Urinary bladder (tissue), 4 donors: ENCODE measurements at places on chromosomes 13 and 19. TPM values are rescaled to one million over a fixed set of nuclear protein-coding genes. Genes with fewer than 3 reads are reported as not detected.

ZNF835 gene
- polyA plus RNA-seq = 4.1 TPM

ZNF93 gene
- 5.8 TPM for polyA plus RNA-seq

- no peak for DNase-seq
Measured at GRCh38 chr19:20612711-20613316, 47.2 kb upstream of the ZNF737 start.

- no peak for DNase-seq
Measured at GRCh38 chr19:29665826-29666577, 741 bp downstream of the PLEKHF1 start.

METTL21C gene
- polyA plus RNA-seq = not detected

- DNase-seq = no peak
Measured at GRCh38 chr19:12711187-12711586, 12.5 kb downstream of the TNPO2 start.

- no peak for DNase-seq
Measured at GRCh38 chr13:32829269-32829668, 187.0 kb upstream of the KL start.

DNA sequence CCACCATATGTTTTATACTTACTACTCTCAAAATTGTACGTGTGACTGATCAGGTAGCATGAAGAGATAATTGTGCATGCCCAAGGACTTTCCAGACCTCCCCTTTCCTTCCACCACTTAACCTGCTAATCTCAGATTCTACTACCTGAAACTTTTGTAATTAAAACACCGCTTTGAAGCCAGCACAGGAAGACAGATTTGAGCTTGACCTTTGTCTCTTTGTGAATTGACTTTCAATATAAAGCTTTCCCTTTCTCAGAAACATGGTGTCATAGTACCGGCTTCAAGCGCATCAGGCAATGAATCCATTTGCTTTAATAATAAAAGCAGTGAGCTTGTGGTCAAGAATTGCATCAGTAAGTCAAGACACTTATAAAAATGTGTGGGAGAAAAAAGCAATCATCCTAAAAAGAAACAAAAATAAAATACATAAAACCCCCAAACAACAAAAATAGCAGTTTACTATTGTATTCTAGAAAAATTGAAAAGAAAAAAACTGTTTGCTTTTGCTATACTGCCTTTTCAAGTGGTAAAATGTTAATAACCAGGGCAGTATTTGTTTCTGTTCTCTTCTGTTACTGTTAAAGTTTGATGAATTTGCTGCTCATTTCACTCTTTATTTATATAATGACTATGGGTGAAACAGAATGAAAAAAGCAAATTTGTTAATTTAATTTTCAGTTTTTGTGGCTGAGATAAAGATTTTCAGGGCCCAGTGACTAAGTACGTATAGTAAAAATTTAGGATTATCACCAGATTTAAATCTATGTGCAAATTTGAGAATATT lies 2075.3 kb downstream of the PCDH9 start:
- no peak for DNase-seq

CLASRP gene
- 45.6 TPM for polyA plus RNA-seq

STARD13 gene
- polyA plus RNA-seq = 26.7 TPM

PSG2 gene
- not detected for polyA plus RNA-seq

DNA sequence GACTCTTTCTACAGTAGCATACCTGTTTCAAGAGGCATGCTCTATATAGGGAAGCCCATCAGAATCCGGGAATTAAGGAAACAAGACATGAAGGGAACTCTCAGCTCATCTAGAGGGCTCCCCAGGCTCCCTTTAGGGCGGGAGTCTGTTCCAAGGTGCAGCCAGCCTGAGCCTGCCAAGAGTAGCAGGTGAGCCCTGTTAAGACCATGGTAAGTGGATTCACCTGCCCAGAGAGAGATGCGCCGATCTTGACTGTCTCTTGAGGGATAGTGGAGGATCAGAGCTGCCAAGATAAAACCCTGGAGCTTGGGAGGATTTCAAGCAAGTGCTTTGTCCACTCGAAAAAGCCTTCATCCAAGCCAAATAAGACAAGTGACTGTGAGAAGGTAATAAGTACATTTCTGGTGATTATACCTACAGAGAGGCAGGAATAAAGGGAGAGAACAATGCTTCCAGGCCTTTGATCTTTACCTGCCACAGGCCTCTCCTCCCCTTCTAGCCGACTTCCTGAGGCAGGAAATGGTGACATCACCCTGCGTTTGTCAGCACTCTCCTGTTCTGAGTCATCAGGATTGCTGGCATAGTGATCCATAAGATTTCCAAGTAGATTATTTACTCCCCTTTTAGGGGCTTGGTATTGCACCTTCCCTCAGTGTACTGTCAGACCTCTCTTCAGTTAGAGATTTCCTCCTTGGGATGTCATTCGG lies 31.5 kb downstream of the KLF5 start:
- DNase-seq = no peak

LAIR1 gene
- polyA plus RNA-seq = 21.3 TPM
